ENCODE measurements at places on chromosomes 3 and 15.

- H3K4me1 ChIP-seq = peaks cover 42% of the 10 kb centered on the region
- H3K27ac ChIP-seq = peak overlapping the region; percentile 86
- H3K27me3 ChIP-seq = no peaks in the 10 kb centered on the region
- no peak for DNase-seq
- no peak overlapping the region for H3K4me3 ChIP-seq
Measured at GRCh38 chr3:184004476-184004875, 13.2 kb downstream of the ABCC5 start.

- H3K27ac ChIP-seq = no peak overlapping the region
- H3K36me3 ChIP-seq = no peaks in the 10 kb centered on the region
- no peak overlapping the region for H3K4me3 ChIP-seq
- H3K27me3 ChIP-seq = peaks cover 40% of the 10 kb centered on the region
- no peaks in the 10 kb centered on the region for H3K4me1 ChIP-seq
- no peak for DNase-seq
Measured at GRCh38 chr3:9507586-9508578, 45.7 kb downstream of the LHFPL4 start.

DNA sequence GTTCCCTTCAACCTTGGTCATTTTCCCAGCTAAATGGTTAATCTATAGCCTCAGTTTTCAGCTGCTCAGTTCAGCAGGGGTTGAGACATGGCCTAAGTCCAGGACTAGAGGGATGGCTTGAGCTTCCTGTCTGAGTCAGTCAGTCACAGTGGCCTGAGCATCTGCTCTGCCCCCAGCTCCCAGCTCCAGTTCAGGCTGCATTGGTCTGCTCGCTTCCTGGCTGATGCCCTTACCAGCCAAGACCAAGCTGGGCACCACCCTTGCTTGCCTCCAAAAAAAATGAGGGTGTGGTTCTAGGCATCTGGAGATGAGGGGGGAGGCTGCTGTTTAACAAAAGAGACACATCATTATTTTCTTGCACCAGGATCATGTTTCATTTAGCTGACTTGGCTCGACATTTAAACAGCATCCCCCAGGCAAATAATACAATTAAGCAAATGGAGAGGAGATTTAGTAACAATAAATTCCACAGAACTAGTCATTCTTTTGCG lies 70.7 kb downstream of the WNT5A start:
- no peak for DNase-seq
- peaks cover 7% of the 10 kb centered on the region for H3K4me1 ChIP-seq
- H3K27me3 ChIP-seq = peaks cover 4% of the 10 kb centered on the region

DNA sequence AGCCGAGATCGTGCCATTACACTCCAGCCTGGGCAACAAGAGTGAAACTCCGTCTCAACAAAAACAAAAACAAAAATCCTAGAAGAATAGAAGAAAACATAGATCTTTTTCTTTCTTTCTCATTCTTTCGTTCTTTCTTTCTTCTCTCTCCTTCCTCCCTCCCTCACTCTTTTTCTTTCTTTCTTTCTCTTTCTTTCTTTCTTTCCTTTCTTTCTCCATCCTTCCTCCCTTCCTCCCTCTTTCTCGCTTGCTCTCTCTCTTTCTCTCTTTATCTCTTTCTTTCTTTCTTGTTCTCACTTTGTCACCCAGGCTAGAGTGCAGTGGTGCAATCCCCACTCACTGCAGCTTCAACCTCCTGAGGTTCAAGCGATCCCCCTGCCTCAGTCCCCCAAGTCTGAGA lies 33.8 kb upstream of the MUC4 start:
- no peaks in the 10 kb centered on the region for H3K4me1 ChIP-seq
- peaks cover 6% of the 10 kb centered on the region for H3K27me3 ChIP-seq
- H3K27ac ChIP-seq = no peak overlapping the region
- no peak overlapping the region for H3K4me3 ChIP-seq
- no peak for DNase-seq

DNA sequence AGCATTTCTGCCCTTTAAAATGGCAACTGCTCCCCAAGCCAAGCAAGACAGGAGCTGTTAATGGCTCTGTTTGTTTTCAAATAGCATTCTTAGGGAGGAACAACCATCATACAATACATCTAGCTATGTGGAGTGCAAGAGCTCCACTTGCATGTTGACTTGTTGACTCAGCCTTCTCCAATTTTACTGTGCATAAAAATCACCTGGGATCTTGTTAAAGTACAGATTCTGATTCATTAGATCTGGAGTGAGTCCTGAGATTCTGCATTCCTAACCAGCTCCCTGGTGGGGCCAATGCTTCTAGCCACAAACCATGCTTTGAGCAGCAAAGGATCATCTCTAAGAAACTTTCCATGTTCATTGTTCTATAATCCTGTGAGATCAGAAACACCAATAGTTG lies 171.4 kb downstream of the THRB start:
- peaks cover 2% of the 10 kb centered on the region for H3K36me3 ChIP-seq
- H3K4me3 ChIP-seq = no peak overlapping the region
- no peak for DNase-seq
- no peaks in the 10 kb centered on the region for H3K27me3 ChIP-seq
- no peak overlapping the region for H3K27ac ChIP-seq

DNA sequence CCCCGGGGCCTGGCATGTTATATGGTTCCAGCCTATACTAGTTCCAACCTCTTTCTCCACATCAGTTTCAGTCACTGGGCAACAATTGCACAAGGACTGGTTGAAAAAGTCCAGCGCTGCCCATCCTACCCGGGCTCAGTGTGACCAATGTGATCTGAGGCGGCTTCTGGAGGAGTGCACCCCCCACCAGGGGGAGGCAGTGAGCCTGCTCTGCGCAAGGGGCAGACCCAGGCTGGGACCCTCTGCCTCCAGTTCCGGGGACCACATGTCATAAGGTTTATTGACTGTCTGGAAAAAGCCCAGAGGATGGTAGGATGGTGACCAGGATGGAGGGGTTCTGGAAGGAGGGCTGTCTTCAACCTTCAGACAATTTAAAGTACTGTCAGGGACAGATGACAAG lies 25.6 kb upstream of the NR2E3 start:
- no peaks in the 10 kb centered on the region for H3K36me3 ChIP-seq
- H3K4me1 ChIP-seq = no peaks in the 10 kb centered on the region
- H3K27ac ChIP-seq = no peak overlapping the region
- no peak overlapping the region for H3K4me3 ChIP-seq

DNA sequence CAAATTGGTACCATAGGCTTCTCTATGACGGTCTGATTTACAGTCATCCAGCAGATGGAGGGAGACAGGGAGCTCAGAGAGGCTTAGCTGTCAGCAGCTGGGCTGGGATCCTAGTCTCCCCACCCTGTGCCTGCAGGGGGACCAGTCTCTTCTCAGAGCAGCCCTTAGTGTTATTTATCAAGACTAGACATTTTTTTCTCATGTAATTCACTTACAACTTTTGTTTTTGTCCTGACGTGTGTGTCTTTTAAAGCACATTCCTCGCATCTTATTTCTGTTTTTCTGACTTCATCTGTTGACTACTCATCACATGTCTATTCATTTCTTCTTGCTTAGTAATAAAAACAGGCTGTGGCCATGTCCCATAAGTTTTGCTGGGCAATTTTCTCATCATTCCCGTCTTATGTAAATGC lies 116.1 kb downstream of the KLF13 start:
- no peak for DNase-seq
- H3K27me3 ChIP-seq = peaks cover 34% of the 10 kb centered on the region
- no peaks in the 10 kb centered on the region for H3K36me3 ChIP-seq
- H3K4me1 ChIP-seq = no peaks in the 10 kb centered on the region
- no peak overlapping the region for H3K4me3 ChIP-seq

DNA sequence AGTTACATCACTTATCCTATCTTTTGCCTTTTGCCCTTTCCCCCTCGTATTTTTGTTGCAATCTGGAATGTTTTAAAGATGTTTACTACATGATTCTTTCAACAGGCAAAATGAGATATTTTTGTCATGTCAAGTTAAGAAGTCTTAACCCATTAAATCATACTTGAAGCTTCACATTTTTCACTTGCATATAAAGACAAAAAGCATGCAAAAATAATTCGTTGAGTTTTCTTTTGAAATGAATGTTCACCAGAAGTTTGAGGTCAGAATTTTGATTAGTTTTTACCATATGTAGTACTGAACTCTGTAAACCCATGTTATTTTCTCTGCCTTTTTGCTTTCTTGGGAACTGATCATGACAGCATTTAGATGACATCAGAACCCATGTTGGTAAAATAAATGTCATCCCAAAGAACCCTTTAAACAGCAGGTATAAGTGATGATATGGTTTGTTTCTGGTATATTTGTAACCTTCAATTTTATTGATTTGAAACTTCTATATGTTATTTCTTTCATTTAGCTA lies 188.5 kb downstream of the GHSR start:
- no peaks in the 10 kb centered on the region for H3K27me3 ChIP-seq
- peaks cover 32% of the 10 kb centered on the region for H3K36me3 ChIP-seq
- peaks cover 24% of the 10 kb centered on the region for H3K4me1 ChIP-seq
- DNase-seq = no peak

GRCh38 chr3:105032541-105032940 lies 334.2 kb upstream of the ALCAM start:
- H3K27ac ChIP-seq = no peak overlapping the region
- peaks cover 8% of the 10 kb centered on the region for H3K4me1 ChIP-seq
- DNase-seq = no peak
- H3K4me3 ChIP-seq = no peak overlapping the region

- H3K4me1 ChIP-seq = peaks cover 11% of the 10 kb centered on the region
- H3K36me3 ChIP-seq = peaks cover 27% of the 10 kb centered on the region
- no peak for DNase-seq
- no peaks in the 10 kb centered on the region for H3K27me3 ChIP-seq
- no peak overlapping the region for H3K4me3 ChIP-seq
Measured at GRCh38 chr15:57540736-57541135, 51.0 kb upstream of the MYZAP start.

DNA sequence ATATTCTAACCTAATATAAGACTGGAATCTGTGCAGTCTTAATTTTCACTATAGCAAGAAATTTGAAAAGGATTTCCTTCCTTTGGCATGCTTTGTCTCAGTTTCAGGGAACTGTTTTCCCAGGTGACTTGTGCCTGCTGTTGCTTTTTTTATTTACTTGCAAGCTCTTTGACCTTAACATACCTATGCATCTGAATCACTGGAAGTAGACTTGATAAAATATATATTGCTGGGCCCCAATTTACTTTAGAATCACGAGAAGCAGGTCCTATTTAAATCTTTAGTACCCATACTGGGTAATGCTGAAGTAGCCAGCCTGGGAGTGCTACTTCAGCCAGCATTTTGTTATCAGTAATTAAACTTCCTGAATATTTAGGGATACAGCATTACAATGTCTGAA lies 257.9 kb upstream of the ALCAM start:
- H3K27me3 ChIP-seq = no peaks in the 10 kb centered on the region
- DNase-seq = no peak
- H3K4me1 ChIP-seq = no peaks in the 10 kb centered on the region
- no peaks in the 10 kb centered on the region for H3K36me3 ChIP-seq

GRCh38 chr3:124752051-124752450 lies 21.8 kb downstream of the UMPS start:
- peaks cover 26% of the 10 kb centered on the region for H3K27me3 ChIP-seq
- H3K36me3 ChIP-seq = no peaks in the 10 kb centered on the region
- H3K27ac ChIP-seq = peak overlapping the region; percentile 8
- no peak overlapping the region for H3K4me3 ChIP-seq
- H3K4me1 ChIP-seq = peaks cover 3% of the 10 kb centered on the region
- DNase-seq = no peak

GRCh38 chr15:39110746-39111145 lies 470.1 kb upstream of the THBS1 start:
- H3K27me3 ChIP-seq = peaks cover 2% of the 10 kb centered on the region
- H3K36me3 ChIP-seq = no peaks in the 10 kb centered on the region
- no peak overlapping the region for H3K27ac ChIP-seq
- no peak for DNase-seq
- no peaks in the 10 kb centered on the region for H3K4me1 ChIP-seq

- H3K36me3 ChIP-seq = no peaks in the 10 kb centered on the region
- H3K27ac ChIP-seq = no peak overlapping the region
- no peaks in the 10 kb centered on the region for H3K27me3 ChIP-seq
Measured at GRCh38 chr15:35496585-35496984, 49.4 kb downstream of the DPH6 start.

- no peak overlapping the region for H3K4me3 ChIP-seq
- no peaks in the 10 kb centered on the region for H3K36me3 ChIP-seq
- DNase-seq = no peak
- H3K27me3 ChIP-seq = no peaks in the 10 kb centered on the region
Measured at GRCh38 chr3:64276131-64276530, 50.9 kb upstream of the PRICKLE2 start.

DNA sequence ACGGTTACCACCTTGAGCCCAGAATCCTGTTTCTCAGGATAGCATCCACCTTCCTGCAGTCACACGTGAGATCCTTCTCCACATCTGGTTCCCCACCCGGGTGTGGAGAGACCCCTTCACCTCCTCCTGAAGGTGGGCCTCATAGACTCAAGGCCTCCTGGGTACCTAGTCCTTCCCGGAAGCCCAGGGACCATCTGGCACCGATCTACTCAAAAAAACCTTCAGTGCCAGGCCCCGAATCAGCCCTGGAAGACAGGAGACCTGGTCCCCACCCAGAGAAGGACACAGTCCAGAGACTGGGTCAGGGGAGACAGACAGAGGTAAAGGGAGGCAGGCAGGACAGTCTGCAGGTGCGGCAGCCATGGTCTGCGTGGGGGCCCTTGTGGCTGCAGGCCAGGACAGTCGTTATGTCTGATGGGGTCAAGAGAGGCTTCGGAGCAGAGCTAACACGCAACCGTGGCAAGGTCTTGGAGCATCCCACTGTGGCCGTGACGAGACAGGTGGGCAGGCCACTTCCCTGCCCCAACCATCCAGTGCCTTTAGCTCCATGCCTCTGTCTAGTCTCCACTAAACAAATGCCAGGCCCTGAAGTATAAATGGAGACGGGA lies 112.2 kb upstream of the ABHD17C start:
- no peaks in the 10 kb centered on the region for H3K27me3 ChIP-seq
- peaks cover 3% of the 10 kb centered on the region for H3K36me3 ChIP-seq
- H3K27ac ChIP-seq = no peak overlapping the region
- no peak for DNase-seq
- H3K4me3 ChIP-seq = no peak overlapping the region

DNA sequence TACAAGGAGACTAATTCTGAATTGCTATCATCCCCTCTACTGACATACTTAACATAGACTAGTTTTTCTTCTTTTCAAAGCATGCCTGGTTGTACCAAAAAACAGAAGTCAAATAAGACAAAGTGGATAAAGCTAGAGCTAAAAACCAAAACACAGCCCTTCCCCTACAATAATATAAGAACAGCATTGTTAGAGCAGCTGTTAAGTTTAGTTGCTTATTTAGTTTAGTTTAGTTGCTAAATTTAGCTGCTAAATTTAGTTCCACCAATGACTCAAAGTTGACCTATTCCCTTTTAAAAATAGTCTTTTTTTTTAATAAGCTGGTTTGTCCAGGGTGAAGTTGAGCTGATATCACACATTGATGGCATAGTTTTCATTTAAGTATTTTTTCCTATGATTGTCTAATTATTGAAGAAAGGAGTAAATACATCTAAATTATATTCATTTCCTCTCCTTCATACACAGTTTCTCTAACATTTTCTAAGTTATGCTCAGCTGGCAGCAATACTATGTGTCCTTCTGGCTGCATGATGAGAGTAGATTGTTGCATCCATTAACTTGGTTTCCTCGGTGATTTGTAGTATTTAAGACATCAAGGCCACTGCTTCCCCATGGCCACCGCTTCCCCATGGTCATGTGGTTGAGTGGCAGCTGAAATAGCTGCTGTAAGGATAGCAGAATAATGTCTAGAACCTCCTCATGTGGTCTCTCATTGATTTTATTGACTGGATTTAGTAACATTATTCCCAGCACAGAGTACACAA lies 718.6 kb upstream of the NECTIN3 start:
- no peaks in the 10 kb centered on the region for H3K36me3 ChIP-seq
- H3K4me1 ChIP-seq = no peaks in the 10 kb centered on the region
- no peak overlapping the region for H3K27ac ChIP-seq
- H3K27me3 ChIP-seq = no peaks in the 10 kb centered on the region
- no peak for DNase-seq

All from progenitor cell of endocrine pancreas (in vitro differentiated cells).